Activated T-cell treated with anti-CD3 and anti-CD28 coated beads, Interleukin-2, amount 50 U/mL, for 1 hour (primary cell): ENCODE measurements at places on chromosomes 3 and 15.

DNA sequence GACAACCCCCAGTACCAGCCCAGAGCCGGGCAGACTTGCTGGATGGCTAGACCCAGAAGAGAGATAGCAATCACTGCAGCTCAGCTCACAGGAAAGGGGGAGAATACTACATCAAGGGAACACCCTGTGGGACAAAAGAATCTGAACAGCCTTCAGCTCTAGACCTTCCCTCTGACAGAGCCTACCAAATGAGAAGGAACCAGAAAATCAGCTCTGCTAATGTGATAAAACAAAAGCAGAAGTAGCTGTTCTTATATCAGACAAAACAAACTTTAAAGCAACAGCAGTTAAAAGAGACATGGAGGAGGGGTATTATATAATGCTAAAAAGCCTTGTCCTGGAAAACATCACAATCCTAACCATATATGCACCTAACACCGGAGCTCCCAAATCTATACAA, 283.3 kb downstream of the KLF13 start:
- DNase-seq = no peak

DNA sequence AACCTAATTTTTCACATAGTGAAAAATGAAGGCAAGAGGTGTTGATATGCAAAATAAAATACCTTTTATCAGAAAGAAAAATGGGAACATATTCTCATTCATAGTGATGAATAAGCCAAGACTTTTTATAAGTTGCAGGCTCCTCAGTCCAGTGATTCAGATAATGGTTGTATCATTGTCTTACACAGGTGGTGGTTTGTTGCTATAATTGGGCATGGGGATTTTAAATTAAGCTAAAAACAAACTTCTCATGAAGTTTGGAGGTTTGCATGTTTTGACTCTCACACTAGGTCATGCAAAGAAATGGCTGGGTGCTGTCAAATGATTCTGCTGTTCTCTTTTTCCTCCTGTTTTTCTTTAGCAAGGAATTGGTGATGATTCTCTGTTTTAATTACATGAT, 60.8 kb upstream of the SKIL start:
- DNase-seq = no peak

DNA sequence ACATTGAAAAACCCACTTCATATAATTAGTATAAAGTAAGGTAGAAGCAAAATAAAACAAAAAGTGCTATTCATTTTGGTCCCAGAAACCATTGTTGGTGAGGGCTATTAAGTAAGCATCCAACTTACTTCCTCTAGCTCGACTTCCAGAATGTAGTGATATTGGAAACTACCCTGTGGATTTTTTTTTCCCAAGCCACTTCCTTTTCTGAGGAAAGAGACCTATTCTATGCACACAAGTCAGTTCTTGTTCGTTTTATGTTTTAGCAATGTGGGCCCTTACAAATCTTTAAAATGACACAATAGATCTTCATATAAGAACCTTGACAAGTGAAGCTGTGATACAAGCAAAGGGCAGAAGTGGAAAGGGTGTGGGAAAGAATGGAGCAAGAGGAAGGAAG, 402.0 kb upstream of the TBL1XR1 start:
- no peak for DNase-seq

- no peak for DNase-seq
These were observed 76.8 kb upstream of the HRH1 start for GRCh38 chr3:11077466-11077865.

DNA sequence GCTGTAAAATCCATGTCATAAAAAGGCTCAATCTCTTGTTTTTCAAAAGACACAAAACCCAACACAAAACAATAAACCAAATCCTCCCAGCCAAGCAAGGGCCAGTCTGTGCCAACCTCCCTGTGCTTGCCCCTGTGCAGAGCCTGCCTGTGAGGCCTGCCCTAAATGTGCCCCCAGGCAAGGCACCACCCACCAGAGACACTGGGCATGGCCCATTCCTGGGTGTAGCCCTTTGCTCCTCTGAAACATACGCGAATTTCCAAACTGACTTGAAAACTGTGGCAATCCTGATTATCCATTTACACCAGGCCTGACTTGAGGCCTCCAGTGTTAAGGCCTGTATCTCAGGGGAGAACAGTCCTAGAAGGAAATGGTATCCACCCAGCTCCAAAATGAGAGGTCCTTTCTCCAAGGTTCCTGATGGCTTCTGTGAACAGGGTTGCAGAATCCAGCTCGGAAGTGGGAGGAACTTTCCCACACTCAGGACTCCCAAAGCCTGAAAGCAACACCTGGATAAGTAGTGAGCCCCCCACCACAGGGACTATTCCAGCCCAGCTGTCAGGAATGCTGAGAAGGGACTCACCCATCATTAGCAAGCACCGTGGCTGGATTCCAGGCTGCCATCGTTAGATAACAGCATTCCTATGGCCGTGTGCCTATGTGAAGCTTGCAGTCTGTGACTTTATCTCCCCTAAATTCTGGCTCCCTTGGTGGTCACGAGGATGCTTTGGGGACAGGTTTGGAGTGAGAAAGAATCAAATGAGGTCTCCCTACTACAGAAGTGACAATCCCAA, 61.8 kb downstream of the CACNA2D2 start:
- DNase-seq = no peak

DNA sequence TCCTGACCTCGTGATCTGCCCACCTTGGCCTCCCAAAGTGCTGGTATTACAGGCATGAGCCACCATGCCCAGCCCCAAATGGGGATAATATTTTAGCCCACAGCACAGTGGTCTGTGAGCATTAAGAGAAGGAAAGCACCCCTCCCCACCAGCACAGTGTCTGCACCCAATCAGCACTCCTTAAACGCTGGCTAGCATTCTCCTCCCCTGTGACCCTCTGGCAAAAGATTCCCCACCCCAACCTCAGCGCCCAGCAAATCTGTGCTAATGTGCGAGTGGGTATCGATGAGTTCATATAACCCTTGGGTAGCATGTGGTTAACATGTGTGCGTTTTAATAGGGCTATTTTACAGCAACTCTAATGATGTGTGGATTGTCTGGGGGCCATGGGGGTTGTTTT, 18.3 kb upstream of the EPHB3 start:
- no peak for DNase-seq

- no peak for DNase-seq
These were observed 160.7 kb downstream of the STAC start for GRCh38 chr3:36540888-36541518.

DNA sequence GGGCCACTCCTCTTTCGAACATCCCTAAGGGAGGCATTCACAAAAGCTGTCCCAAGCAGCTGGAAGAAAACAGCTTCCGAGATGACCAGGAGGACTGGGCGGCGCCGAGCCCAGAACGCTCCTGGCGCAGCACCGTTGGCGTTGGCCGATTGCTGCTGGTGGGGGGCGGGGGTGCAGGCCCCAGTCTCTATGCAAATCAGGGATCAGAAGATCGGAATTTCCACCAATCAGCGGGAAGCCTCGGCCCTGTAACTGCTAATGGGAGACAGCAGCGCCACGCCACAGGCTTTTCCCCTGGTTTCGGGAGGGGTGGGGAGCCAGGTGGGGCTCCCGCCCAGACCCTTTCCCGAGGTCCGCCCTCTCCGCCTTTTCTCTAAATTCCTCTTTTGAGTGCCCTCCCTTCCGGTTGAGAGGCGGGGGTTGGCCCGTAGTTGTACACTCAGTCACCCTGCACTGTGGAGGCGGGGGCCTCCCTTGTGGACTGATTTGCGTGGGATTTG, 27.0 kb downstream of the HMCES start:
- no peak for DNase-seq
